Upper lobe of left lung (tissue), 6 donors: ENCODE measurements at places on chromosomes 13 and 19. TPM values are rescaled to one million over a fixed set of nuclear protein-coding genes. Genes with fewer than 3 reads are reported as not detected.

- no peak for DNase-seq
Observed at GRCh38 chr13:86710013-86710412, 910.8 kb upstream of the SLITRK6 start.

- no peak for DNase-seq
Observed at GRCh38 chr13:77298426-77298825, 28.5 kb downstream of the MYCBP2 start.

- DNase-seq: no peak
Observed at GRCh38 chr19:30447553-30447870, 75.3 kb downstream of the ZNF536 start.

DNA sequence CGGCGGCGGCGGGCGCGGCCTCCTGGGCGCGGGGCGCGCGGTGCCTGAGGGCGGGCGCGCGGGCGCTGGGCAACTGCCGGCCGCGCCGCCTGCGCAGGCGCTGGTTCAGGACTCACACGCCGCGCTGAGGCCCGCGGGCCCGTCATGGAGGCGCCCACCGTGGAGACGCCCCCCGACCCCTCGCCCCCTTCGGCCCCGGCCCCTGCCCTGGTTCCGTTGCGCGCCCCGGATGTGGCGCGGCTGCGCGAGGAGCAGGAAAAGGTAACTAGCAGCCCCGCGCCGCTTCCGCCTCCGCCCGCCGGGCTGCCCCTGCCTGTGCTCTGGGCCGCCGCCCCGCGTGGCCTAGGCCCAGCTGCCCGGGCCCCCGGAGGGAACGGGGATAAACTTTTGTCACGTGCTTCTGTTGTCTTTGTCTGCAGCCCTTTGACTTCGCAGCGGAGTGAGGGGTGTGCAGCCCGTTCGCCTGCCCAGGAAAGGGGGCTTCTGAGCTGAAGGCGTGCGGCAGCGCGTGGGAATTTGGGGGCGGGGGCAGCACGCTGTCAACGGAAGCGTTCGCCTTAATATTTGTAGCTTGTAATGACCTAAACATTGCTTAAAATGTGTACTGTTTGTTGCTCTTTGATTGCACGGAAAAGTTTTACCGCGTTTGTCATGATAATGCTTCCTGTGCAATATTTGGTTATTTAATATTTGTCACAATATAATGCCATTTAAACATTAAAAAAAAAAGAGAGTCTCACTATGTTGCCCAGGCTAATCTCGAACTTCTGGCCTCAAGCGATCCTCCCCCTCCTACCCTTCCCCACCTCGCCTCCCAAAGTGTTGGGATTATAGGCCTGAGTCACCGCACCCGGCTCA lies 594 bp downstream of the URI1 start:
- DNase-seq: peak; percentile 68

GRCh38 chr13:105342281-105342820 lies 1193.1 kb downstream of the EFNB2 start:
- DNase-seq: no peak

- DNase-seq: no peak
Observed at GRCh38 chr19:45674946-45675345, 6.9 kb downstream of the GIPR start.

DNA sequence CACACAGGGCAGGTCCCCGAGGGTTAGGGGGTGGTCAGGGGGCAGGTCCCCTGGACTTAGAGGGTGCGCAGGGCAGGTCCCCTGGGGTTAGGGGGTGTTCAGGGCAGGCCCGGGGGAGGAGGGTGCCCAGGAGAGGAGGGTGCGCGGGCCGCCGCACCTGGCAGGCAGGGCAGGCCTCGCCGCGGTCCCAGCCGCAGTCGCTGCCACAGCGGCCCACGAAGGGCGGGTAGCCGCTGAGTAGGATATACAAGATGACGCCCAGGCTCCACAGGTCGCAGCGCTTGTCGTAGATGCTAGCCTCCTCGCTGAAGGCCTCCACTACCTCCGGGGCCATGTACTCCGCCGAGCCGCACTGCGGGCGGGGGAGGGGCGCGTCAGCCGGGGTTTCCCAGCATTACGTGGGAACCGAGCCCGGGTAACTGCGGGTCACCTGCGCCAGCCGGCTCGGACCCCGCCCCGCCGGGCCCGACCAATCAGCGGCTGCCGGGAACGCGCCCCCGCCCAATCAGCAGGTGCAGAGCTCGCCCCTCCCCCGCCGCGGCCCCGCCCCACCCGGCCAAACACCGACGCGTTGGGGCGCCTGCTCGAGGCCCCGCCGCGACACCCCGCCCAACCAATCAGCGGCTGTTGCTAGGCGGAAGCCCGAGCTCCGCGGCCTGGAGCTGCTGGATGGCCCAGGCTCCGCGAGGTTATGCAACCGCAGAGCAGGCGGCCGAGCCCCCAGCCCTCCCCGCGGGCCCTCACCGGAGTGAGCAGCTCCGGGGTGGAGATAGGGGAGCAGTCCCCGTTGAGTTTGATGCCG lies 9.2 kb downstream of the MKNK2 start:
- DNase-seq: peak; percentile 98

DNA sequence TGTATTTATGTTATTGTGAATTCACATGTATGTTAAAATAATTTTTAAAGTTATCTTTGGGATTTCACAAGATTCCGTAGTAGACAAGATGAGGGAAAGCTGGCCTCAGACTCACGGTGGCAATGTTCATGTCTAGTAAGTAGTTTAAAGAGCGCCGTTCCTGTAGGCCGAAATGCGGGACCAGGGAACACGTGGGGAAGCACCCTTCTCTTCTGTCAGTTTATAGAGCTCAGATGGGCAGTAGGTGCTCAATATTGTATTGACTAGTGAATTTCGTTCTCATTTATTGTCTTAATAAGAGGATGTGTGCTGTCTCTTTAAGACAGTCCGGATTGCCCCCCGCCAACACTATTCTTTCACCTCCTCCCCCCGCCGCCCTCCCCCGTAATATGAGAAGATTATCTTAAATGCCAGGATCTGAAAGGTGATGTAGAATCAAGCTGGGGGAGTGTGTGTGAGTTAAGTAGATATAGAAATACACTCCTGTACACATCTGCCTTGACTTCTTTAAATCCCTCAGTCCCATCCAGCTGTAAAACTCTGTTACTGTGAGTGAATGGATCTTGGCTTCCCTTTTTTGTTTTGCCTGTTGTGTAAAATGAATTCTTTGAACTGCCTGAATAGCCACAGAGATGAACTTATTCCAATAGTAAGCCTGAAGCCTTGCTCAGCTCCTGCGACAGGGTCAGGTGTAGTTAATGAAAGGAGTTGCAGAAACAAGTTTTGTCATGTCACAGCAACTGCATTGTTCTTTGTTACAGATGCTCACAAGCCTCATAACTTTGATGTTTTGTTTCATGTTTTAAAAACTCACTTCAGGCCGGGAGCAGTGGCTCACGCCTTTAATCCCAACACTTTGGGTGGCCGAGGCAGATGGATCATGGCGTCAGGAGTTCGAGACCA lies 1.3 kb downstream of the LAMP1 start:
- DNase-seq: no peak

DNA sequence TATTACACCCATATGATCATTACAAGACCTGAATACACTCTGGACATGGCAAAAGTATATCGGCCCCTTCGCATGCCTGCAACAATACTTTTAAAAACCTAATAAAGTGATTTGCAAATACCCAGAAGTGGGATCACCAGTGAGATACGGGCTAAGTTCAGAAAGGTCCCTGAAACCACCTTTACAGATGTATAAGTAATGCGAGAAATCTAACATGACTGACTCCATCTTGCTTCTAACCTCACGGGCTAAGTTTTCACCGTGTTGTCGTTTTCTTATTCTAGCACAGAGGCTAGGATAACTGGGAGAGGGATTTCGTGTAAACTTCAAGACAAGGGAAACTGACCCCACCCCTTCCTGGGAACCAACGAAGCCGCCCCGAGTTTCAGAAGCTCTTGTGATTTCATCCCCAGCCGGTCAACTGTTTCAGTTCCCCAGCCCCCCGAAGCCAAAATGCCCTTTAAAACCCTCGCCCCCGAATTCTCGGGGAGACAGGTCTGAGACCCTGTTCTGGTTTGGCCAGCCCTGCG lies 703 bp downstream of the NEK3 start:
- DNase-seq: no peak

DNA sequence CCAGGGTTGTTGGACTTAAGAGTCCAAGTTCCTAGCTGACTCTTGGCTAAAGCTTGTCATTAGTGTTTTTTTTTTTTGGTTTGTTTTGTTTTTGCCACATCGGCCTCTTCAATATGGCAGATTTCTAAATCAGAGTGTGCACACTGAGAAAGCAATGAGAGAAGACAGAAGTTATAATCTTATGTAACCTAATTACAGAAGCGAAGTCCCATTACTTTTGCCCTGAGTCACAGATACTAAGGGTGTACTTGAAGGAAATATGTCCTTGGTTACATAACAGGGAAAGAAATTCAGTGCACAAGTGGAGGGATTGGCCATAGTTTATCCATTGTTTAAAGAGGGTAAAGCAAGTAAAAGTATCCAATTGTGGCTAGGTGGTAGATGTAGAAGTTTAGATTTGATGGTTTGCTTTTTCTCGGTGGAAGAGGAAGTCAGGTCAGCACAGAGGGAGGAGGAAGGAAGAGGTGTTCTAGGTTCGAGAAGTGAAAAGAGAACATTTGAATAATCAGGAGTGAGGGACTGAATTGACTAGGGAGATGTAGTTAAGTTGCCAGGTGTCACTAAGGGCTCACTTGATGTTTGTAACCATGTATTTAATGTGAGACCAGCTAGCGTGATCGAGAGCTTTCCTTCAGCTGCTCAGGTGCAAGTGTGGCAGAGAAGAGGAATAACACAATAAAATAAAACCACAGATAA lies 12.2 kb downstream of the GTF2F2 start:
- no peak for DNase-seq

GRCh38 chr13:41053384-41053826 lies 7.9 kb upstream of the WBP4 start:
- DNase-seq: no peak

GRCh38 chr19:9406798-9407352 lies 28.5 kb downstream of the ZNF266 start:
- peak; percentile 33 for DNase-seq

DNA sequence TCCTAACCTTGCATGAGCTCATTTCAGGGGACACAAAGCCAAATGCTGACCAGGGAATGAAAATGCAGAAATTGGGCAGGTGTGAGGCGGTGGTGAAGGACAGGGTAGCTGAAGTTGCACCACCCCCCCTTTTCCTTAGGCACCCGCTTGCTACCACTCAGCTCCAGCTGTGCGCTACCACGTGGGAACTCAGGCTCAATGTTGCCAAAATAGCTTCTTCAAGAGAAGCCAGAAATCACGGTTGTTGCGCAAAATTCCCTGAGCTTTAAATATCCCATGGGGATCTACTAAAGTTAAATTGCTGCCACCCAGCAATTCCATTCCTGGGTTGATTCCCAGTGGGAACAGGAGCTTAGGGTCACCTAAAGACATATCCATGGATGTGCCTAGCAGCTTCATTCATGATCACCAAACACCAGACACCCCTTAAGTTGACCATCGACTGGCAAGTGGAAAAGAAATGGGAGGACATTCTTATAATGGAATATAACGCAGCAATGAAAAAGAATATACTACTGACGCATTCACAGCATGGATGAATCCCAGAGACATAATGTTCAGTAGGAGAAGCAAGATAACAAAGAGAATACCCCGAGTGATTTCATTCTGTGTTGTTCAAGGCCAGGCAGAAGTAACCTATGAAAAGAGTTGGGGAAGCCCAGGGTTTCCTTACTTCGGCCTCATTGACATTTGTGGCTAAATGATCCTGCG lies 12.8 kb upstream of the ADGRL1 start:
- no peak for DNase-seq

GRCh38 chr13:108190897-108191296 lies 24.4 kb downstream of the LIG4 start:
- no peak for DNase-seq

FAM216B gene
- 10.6 TPM for total RNA-seq

C13orf42 gene
- total RNA-seq: not detected

KLHL1 gene
- total RNA-seq: not detected

MED26 gene
- 13.7 TPM for total RNA-seq

FUT1 gene
- total RNA-seq: 17.4 TPM

FAM124A gene
- total RNA-seq: 4.3 TPM

GRK1 gene
- total RNA-seq: not detected

KASH5 gene
- total RNA-seq: 6.9 TPM
